ENCODE measurements at places on chromosomes 1 and 21. TPM values are rescaled to one million over a fixed set of nuclear protein-coding genes. Genes with fewer than 3 reads are reported as not detected.

Gene OR2AJ1
- total RNA-seq = not detected

Gene STUM
- 1.4 TPM for total RNA-seq

DNA sequence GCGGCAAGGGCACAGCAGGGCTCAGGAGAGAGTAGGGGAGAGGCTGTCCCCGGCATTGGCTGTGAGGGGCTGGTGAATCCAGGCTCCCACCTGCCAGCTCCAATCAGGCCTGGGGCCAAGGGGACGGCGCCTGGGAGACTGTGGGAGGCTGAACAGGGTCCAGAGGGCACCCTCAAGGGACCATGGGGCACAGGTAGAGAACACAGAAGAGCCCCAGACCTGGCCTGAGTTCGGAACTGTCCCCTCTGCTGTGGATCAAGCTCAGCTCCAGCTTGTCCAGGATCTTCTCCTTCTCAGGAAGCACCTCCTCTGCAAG, 67.0 kb downstream of the KCNAB2 start:
- no peak overlapping the region for H3K4me3 ChIP-seq
- H3K27ac ChIP-seq = no peak overlapping the region
- DNase-seq = no peak
- no peaks in the 10 kb centered on the region for H3K27me3 ChIP-seq

DNA sequence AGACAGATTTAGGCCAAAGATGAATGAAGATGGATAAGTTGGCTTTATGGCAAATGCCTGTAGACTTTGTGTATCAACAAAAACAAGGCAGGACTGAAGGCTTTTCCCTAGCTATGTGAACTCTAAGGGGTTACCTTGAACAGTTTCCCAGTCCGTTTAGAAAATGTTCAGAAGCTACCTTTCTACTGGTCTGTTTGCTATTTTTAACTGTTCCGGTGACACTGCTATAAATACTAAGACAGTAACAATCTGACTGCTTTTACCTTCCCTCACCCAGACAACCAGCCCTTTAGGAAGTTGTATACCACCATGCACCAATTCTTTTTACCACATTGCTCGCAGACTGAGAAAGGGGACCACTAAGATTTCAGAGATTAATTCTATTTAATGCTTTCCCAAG, 102.2 kb downstream of the PHTF1 start:
- no peaks in the 10 kb centered on the region for H3K36me3 ChIP-seq
- no peak for DNase-seq
- peaks cover 11% of the 10 kb centered on the region for H3K4me1 ChIP-seq
- H3K27me3 ChIP-seq = no peaks in the 10 kb centered on the region

DNA sequence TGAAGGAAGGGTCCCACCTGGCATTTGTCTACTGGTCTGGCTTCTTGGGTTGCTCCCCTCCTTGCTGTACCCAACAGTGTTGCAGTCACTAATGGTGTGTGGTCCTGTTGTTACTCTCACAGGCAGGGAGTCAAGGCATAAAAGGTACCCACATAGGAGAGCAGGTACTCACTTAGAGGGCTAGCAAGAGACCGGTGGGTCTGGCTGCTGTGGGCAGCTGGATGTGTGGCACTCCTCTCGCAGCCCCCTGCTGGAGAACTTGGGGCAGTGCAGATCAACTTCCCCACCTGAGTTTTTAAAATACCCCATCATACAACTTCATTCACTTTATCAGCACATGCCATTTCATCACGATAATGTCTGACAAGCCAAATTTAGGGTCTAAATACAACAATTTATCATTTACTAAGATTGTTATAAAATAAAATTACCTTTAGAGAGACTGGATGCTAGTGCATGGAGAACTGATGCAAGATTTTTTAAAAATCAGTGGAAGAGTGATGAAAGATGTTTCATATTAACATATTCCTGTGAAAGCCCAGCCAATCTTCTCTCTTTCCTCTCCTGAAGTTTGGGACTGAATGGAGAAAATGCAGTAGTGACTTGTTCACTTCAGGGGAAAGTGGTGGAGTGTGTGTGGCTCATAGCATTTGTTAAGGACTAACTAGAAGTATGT, 42.8 kb downstream of the ACP6 start:
- H3K27me3 ChIP-seq = no peaks in the 10 kb centered on the region
- no peak overlapping the region for H3K4me3 ChIP-seq
- no peak overlapping the region for H3K27ac ChIP-seq
- DNase-seq = peak; percentile 49

DNA sequence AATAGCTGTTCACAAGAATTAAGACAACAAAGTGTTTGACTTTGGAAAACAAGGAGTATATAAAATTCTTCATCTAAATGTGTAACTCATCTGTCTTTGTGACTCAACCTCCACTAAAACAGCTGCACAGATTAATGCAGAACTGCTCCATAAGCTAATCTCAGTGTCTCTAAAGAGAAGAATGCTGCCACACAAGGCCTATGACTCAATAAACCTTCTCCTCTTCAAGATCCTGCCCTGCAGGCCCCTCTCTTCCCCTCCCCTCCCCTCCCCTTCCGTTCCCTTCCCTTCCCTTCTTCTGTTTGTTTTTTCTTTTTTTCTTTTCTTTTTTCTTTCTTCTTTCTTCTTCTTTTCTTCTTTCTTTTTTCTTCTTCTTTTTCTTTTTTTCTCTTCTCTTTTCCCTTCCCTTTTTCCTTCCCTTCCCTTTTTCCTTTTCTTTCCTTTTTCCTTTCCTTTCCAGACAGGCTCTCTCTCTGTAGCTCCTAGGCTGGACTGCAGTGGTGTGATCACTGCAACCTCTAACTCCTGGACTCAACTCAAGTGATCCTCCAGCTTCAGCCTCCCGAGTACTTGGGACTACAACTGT, 1052.8 kb downstream of the BRINP3 start:
- no peaks in the 10 kb centered on the region for H3K4me1 ChIP-seq
- H3K4me3 ChIP-seq = no peak overlapping the region
- DNase-seq = no peak
- H3K27me3 ChIP-seq = no peaks in the 10 kb centered on the region

- no peaks in the 10 kb centered on the region for H3K36me3 ChIP-seq
- H3K27me3 ChIP-seq = no peaks in the 10 kb centered on the region
- H3K4me1 ChIP-seq = no peaks in the 10 kb centered on the region
Measured at GRCh38 chr1:69494221-69494620, 73.5 kb upstream of the LRRC7 start.

GRCh38 chr1:246117066-246117791, 389.9 kb downstream of the SMYD3 start:
- H3K36me3 ChIP-seq = no peaks in the 10 kb centered on the region
- H3K27me3 ChIP-seq = no peaks in the 10 kb centered on the region
- H3K4me1 ChIP-seq = no peaks in the 10 kb centered on the region
- H3K27ac ChIP-seq = no peak overlapping the region
- DNase-seq = peak; percentile 9

DNA sequence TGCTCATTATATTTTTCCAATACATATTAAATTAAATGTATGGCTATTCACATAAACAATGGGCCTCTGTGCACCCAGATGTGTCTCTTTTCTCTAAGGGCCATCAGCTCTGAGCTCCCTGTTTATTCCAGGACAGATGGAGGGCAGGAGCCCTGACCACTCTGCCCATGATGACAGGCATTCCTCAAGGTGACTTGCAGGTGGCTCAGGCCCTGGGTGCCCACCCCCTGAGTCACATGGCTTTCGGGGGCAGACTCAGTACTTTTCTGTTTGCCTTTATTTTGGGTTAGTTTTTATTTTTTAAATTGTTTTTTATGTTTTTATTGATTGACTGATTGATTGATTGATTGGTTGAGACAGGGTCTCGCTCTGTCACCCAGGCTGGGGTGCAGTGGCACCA, 6.4 kb upstream of the LRP8 start:
- H3K27ac ChIP-seq = no peak overlapping the region
- no peaks in the 10 kb centered on the region for H3K27me3 ChIP-seq
- H3K4me1 ChIP-seq = no peaks in the 10 kb centered on the region
- no peak for DNase-seq
- H3K4me3 ChIP-seq = no peak overlapping the region

Gene C1orf56
- 2.2 TPM for total RNA-seq

Gene GBP6
- not detected for total RNA-seq

Gene LENEP
- not detected for total RNA-seq

DNA sequence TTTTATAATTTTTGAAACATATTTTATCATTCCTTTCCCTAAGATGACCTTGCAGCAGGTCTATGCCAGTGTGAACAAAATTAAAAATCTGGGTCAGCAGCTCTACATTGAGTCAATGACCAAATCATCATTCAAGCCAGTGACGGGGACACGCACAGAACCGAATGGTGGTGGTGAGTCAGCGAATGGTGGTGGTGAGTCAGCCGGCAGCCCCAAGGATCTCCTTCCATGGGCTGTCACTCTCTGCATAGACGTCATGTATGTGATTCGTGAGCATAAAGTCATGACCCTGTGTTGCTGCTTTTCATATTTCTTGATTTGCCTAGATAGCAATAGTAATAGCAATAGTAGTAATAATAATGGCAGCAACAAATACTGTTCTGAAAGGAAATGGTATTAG, 26.3 kb downstream of the PER3 start:
- no peaks in the 10 kb centered on the region for H3K36me3 ChIP-seq
- H3K27ac ChIP-seq = no peak overlapping the region
- no peak overlapping the region for H3K4me3 ChIP-seq
- H3K27me3 ChIP-seq = no peaks in the 10 kb centered on the region
- DNase-seq = no peak

Gene TOR1AIP2
- total RNA-seq = 98.2 TPM

DNA sequence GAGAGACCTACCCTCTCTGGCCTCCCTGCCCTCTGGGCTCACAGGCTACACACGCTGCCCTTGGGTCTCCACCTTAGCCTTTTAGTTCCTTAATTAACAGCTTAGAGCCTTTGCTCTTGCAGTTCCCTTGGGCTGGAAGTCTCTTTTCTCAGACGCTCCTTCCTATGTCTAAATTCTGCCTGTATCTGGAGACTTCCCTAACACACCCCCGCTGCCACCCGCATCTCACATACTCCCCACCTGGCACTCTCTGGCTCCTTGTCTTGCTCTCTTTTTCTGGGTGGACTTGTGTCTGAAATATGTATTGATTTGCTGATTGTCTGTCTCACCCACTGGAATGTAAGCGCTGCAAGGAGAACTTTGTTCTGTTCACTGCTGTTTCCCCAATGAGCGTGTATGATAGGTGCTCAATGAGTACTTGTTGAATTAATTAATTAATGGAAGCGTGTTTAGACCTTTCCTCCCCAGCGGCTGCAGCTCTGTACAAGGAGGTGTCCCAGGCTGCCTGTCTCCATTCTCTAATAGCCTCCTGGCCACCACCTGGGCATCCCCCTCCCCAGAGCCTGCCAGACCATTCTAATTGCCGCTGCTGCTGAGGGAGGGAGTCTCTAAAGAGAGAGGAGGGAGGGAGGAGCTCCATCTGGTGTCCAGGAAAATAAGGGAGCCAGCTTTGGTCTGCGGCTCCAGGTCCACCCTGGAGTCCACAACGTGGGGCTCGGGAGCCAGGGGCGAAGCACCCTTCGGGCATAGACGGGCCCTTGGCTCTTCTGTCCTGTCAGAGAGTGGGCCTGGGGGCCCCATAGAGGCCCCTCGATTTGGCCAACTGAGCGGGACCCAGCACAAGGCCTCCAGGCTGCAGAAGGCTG, 95.4 kb downstream of the RNF220 start:
- no peak for DNase-seq
- H3K27me3 ChIP-seq = peaks cover 41% of the 10 kb centered on the region
- H3K36me3 ChIP-seq = no peaks in the 10 kb centered on the region
- no peaks in the 10 kb centered on the region for H3K4me1 ChIP-seq

DNA sequence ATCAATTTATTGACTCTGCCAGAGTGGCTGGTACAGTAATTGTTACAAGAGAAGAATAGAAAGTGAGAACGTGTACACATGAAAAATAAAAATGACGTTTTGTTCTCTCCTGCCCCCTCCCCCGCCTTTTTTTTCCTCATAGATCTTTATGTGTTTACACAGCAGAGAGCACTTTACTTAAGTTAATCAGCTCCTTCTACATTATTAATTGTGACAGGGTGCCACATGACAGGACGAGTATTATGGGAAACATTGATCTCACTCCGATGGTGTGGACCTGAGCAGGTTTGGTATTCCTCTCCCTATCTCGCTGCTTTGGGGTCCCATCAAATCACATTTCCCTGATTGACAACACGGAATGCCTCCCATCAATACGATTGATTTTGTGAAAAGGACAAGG, 285.7 kb downstream of the TM2D1 start:
- no peaks in the 10 kb centered on the region for H3K27me3 ChIP-seq
- H3K36me3 ChIP-seq = no peaks in the 10 kb centered on the region
- DNase-seq = no peak
- no peak overlapping the region for H3K4me3 ChIP-seq

Gene AVPR1B
- total RNA-seq = 14.1 TPM

Measured in transverse colon (tissue), 4 donors.